ENCODE measurements at places on chromosomes 12 and 14.

GRCh38 chr12:57459750-57460467 lies at the start of gene GLI1:
TSS of gene GLI1 (plus strand) at chr12:57459785. CDS start at chr12:57463692, 3,907 bp downstream.
- peaks cover 14% of the 10 kb centered on the region for H3K4me1 ChIP-seq
- H3K27ac ChIP-seq, result peak within 1 kb of the TSS; percentile 25
- no peaks in the 10 kb centered on the region for H3K36me3 ChIP-seq
- DNase-seq, result no peak

DNA sequence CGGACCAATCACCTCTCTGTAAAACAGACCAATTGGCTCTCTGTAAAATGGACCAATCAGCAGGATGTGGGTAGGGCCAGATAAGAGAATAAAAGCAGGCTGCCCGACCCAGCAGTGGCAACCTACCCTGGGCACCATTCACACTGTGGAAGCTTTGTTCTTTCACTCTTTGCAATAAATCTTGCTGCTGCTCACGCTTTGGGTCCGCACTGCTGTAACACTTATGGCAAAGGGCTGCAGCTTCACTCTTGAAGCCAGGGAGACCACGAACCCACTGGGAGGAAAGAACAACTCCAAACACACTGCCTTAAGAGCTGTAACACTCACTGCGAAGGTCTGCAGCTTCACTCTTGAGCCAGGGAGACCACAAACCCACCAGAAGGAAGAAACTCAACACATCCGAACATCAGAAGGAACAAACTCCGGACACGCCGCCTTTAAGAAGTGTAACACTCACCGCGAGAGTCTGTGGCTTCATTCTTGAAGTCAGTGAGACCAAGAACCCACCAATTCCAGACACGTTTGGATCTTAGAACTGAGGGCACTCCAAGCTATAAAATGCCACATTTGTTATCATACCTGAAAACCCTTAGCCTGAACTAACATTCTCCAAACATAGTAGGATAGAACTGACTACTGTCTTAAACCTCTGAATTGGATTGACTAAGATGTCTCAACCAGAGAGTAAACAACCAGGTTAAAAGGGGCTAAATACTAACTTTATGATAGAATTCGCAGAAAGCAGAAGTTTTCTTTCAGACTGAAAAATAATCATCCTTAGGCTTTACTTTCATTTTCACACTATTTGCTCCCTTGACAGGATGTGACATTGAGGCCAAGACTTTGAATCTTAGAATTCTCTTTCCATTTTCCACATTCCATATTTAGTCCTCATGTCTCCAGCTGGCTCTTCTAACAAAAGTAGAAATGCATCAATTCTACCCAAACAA lies 33.6 kb downstream of the CDKL1 start:
- H3K4me3 ChIP-seq, result no peak overlapping the region
- no peak for DNase-seq
- H3K27me3 ChIP-seq, result no peaks in the 10 kb centered on the region
- peaks cover 12% of the 10 kb centered on the region for H3K4me1 ChIP-seq
- peak overlapping the region; percentile 3 for H3K27ac ChIP-seq

DNA sequence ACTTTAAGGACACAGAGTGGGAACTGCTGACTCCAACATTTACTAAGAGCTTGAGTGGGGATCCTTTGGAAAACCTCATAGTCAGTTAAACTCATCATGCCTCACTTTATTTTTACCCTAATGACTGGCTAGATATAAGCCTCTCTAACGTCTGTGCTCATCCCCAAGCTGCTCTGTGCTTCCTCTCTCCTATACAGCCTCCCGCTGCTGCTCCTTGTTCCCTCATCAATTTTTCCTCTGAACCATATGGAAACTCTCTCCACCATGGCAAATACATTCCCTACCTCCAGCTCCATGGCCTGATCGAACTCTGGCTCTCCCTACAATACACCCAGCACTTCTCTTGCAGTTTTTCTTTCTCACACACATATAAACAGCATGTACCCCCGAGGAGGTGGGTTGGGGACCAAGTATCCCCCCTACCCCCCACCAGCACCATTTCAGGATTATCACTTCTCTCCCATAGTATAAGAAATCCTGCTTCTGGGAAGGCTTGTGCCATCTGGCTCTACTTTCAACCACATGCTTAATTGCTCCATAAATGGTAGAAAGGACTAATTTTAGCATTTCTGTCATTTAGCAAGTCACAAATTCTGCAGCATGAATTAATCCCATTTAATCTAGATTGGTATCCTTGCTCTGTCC lies 39.2 kb upstream of the DYRK2 start:
- no peaks in the 10 kb centered on the region for H3K4me1 ChIP-seq
- DNase-seq, result no peak
- no peak overlapping the region for H3K4me3 ChIP-seq
- H3K27ac ChIP-seq, result no peak overlapping the region
- no peaks in the 10 kb centered on the region for H3K27me3 ChIP-seq
- no peaks in the 10 kb centered on the region for H3K36me3 ChIP-seq

GRCh38 chr14:32675433-32675832 lies 263.2 kb upstream of the NPAS3 start:
- H3K4me1 ChIP-seq, result no peaks in the 10 kb centered on the region
- no peak overlapping the region for H3K4me3 ChIP-seq
- H3K36me3 ChIP-seq, result no peaks in the 10 kb centered on the region
- no peaks in the 10 kb centered on the region for H3K27me3 ChIP-seq
- H3K27ac ChIP-seq, result no peak overlapping the region

DNA sequence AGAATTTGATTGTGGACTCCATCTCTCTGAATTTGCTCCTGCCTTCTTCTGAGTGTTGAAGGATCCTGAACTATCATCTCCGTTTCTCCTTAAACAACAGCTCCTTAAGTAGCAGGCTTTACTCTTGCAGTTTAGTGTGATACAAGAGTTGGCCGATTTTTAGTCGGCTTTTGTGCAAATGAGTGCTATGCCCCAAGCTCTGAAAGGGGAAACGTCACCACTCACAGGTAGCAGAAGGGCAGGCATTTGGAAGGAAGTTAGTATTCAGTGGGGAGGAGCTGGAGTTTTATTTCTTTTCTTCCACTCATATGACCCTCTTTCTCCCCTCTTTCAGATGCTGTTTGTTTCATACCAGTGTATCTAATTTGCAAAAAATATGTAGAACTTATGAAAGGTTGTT lies 36.5 kb upstream of the LRRC10 start:
- no peak for DNase-seq
- H3K36me3 ChIP-seq, result no peaks in the 10 kb centered on the region
- H3K27ac ChIP-seq, result no peak overlapping the region
- H3K27me3 ChIP-seq, result peaks cover 3% of the 10 kb centered on the region
- H3K4me3 ChIP-seq, result no peak overlapping the region

DNA sequence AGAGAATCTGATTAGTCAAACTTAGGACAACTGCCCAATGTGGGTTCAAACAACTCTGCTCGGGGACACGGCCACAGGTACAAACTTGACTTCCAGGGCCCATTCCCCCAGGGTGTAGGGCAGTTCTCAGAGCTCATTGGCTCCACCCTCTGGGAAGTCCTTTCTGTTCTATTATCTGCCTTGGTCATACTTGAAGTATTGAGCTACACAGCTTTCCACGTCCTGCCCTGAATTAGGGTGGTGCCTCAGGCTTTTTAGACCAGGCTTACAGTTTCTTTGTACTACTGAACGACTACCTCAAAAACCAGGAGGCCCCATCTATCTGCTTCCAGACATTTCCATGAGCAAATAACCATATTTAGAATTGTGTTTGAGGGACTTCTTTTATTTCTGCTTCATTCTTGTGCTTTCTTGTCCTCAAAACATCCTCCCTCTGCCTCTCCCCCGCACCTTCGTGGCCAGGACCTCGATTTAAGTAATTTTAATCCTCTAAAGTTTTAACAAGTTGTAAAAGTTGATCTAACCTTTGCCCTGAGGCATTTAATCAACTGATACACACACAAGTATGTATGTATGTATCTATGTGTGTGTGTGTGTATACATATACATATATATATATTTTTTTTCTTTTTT lies 281.7 kb upstream of the AMIGO2 start:
- H3K4me1 ChIP-seq, result peaks cover 20% of the 10 kb centered on the region
- H3K27me3 ChIP-seq, result no peaks in the 10 kb centered on the region
- peak overlapping the region; percentile 67 for H3K27ac ChIP-seq
- H3K4me3 ChIP-seq, result no peak overlapping the region
- H3K36me3 ChIP-seq, result no peaks in the 10 kb centered on the region

GRCh38 chr12:111600205-111600642 lies 1.1 kb upstream of the ATXN2 start:
- peaks cover 20% of the 10 kb centered on the region for H3K4me1 ChIP-seq
- no peak for DNase-seq
- no peaks in the 10 kb centered on the region for H3K36me3 ChIP-seq
- H3K27me3 ChIP-seq, result no peaks in the 10 kb centered on the region

GRCh38 chr14:101233391-101233790 lies 327.9 kb upstream of the DIO3 start:
- no peak overlapping the region for H3K27ac ChIP-seq
- H3K36me3 ChIP-seq, result no peaks in the 10 kb centered on the region
- H3K4me1 ChIP-seq, result no peaks in the 10 kb centered on the region
- DNase-seq, result no peak

DNA sequence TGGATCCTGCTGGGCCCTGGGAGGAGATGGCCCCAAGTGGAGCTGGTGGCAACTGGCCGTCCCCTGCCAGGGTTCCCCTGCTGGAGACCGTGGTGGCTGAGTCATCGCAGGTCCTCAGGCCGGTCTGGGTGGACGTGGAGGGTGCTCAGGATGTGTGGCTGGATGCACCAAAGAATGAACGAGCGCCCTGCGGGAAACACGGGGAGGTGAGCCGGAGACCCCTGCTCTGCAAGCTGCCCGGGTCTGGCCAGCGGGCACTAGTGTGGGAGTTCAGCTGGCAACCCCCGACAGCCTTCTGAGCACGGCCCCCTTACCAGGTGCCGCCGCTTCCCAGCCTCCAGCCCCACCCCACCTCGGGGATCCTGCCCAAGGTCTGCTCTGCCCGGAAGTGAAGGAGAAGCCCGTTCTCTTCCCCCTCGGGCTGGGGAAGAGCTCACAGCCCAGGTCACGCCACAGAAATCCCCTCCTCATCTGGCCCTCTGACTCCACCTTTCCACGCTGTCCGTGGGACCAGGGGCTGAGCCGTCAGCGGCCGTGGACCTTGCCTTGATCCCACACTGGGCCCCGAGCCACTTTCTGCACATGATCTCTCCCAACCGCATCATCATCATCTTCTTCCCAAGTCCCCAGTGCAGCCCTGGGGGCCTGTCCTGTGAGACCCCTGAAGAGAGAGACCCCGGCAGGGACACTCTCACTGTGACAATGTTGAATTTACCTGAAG lies 165.5 kb downstream of the KIF26A start:
- H3K27me3 ChIP-seq, result no peaks in the 10 kb centered on the region
- H3K36me3 ChIP-seq, result no peaks in the 10 kb centered on the region
- no peak overlapping the region for H3K27ac ChIP-seq
- DNase-seq, result no peak
- H3K4me1 ChIP-seq, result no peaks in the 10 kb centered on the region
- H3K4me3 ChIP-seq, result no peak overlapping the region

- peak; percentile 83 for DNase-seq
- H3K27ac ChIP-seq, result peak overlapping the region; percentile 19
- peaks cover 4% of the 10 kb centered on the region for H3K36me3 ChIP-seq
- peaks cover 17% of the 10 kb centered on the region for H3K4me1 ChIP-seq
- peak overlapping the region; percentile 1 for H3K4me3 ChIP-seq
- H3K27me3 ChIP-seq, result no peaks in the 10 kb centered on the region
Measured at GRCh38 chr12:122834104-122834920, 945 bp upstream of the HIP1R start.

DNA sequence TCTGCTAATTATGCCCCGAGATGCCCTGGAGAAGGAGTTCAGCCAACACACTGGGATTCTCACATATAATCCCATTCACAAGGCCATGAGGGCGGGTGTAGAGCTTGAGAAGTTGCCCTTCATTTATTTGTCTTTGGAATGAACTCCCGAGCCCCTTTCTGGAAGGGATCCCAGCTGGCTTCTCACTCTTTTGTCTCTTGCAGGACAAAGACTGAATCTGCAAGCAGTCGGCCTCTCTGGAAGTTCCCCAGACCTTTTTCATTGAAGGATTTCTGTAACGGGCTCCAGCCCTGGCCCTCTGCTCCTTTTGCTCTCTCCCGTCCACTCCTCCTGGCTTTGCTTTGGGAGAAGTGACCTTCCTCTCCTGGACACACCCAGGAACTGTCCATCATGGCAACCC lies 163.3 kb upstream of the SFSWAP start:
- no peak overlapping the region for H3K4me3 ChIP-seq
- H3K4me1 ChIP-seq, result no peaks in the 10 kb centered on the region
- H3K27ac ChIP-seq, result no peak overlapping the region

DNA sequence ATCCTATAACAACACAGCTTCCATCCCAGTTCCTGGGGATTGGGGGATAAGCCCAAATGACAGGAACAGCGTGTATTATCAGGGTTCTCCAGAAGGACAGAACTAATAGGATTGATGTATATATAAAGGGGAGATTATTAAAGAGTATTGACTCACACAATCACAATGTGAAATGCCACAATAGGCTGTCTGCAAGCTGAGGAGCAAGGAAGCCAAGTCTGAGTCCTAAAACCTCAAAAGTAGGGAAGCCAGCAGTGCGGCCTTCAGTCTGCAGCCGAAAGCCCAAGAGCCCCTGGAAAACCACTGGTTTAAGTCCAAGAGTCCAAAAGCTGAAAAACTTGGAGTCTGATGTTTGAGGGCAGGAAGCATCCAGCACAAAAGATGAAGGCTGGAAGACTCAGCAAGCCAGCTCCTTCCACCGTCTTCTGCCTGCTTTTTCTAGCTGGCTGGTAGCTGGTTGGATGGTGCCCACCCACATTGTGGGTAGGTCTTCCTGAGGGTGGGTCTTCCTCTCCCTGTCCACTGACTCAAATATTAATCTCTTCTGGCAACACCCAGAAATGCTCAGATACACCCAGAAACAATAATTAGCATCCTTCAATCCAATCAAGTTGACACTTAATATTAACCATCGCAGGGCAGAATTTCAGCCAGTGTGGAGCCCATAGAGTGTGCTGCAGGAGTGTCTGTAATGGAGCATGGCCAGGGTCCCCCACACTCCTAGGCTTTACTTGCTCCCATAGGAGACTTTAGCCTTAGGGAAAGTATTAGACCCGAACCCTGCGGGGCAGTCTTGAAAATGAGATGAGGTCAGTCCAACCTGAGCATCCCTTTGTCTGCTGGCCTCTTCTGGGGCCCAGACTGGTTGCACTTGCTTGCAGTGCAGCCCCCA lies 111.1 kb downstream of the SINHCAF start:
- H3K27ac ChIP-seq, result no peak overlapping the region
- H3K4me3 ChIP-seq, result no peak overlapping the region
- no peak for DNase-seq

- H3K36me3 ChIP-seq, result no peaks in the 10 kb centered on the region
- peak within 1 kb of the TSS; percentile 85 for H3K27ac ChIP-seq
- no peaks in the 10 kb centered on the region for H3K27me3 ChIP-seq
Measured at GRCh38 chr12:94650143-94651056, at the start of gene TMCC3. TSS of gene TMCC3 (minus strand) at chr12:94650557. CDS start at chr12:94650430, 127 bp downstream.

GRCh38 chr14:106308839-106309389 lies 782.5 kb downstream of the TMEM121 start:
- no peak overlapping the region for H3K27ac ChIP-seq
- no peak overlapping the region for H3K4me3 ChIP-seq
- H3K27me3 ChIP-seq, result no peaks in the 10 kb centered on the region

- DNase-seq, result no peak
- H3K27me3 ChIP-seq, result peaks cover 4% of the 10 kb centered on the region
- no peaks in the 10 kb centered on the region for H3K4me1 ChIP-seq
- H3K27ac ChIP-seq, result no peak overlapping the region
- no peak overlapping the region for H3K4me3 ChIP-seq
Measured at GRCh38 chr12:49888461-49889151, 15.1 kb downstream of the FAIM2 start.

- no peaks in the 10 kb centered on the region for H3K36me3 ChIP-seq
- no peak overlapping the region for H3K4me3 ChIP-seq
- H3K27me3 ChIP-seq, result peaks cover 54% of the 10 kb centered on the region
- H3K4me1 ChIP-seq, result no peaks in the 10 kb centered on the region
- DNase-seq, result no peak
Measured at GRCh38 chr12:22329621-22330020, 4.9 kb downstream of the ST8SIA1 start.

All from endothelial cell of umbilical vein (primary cell).